ENCODE measurements at places on chromosomes 4 and X.

DNA sequence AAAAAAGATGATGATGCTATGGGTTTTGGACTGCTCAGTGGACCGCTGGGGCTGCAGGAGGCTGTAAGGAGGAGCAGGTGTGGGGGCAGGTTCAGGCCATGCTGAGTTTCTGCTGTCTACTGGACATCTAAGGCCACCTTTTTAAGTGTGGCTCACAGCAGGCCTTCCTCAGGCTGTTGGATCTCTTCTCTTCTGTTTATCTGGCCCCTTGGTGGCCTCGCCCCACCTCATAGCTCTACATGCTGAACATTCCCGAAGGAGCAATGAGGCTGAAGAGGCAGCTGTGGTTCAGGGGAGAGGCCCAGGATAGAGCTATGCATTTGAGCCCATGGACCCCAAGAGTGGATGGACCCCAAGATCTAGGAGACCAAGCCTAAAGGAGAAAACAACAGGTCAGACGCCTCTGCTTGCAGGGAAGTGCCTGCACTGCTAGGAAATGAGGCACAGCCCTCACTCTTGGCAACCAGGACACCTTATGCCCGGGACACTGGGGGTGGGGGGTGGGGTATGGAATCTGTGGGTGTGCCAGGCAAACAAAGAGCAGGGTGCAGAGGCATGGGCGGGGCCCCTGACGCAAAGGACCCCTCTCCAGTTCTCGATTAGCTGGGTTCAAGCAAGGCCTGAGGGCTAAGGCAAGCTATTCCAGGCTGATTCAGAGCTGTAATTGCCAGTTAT, 168.9 kb downstream of the BCOR start:
- DNase-seq: peak; percentile 57

DNA sequence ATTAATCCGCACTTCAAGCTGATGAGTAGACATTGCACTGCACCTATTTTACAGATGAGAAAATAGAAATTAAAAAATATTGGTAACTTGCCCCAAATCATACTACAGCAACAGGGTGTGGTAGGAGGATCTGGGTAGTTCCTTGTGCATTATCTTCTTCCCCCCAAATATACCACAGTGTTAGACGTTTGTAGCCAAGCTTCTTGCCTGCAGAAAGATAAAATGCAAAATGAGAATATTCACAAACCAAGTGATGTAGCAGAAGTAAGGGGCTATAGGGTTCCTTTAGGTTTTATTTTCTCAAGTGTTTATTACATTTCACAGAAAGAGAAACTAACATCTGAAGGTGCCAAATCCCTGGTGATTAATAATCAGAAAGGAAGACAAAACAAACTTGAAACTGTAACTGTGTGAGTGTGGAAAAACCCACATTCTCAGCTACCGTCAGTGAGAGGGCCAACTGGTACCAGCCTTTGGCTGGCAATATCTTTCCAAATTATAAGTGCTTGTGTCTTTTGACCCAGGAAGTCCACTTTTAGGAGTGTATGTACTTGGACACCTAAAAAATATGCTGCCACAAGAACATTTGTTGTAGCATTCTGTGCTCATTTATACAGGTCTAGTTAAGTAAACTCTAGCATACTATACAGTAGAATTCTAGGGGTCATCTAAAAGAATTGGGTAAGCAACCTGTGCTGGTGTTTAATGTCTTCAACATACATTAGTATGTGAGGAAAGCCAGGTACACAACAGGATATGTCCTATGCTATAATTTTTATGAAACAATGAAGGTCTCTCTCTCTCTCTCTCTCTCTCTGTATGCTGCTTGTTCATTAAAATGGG, 6.7 kb upstream of the CD38 start:
- no peak for DNase-seq

DNA sequence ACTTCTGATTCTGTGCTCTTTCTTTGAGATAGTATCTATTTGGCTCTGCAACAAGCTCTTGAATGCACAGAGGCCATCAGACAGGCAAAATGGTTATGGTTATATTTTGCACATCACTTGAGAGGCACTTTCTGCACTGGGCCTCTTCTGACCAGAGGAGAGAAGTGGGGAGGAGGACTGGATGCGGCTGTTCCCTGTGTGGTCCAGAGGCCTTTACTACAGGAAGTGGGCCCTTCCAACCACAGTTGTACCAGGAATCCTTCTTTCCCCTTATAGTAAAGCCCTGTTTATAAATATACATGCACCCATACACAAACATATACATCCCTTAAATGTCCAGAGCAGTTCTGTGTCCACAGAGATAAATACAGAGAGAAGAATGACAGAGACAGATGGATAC, 182.7 kb upstream of the HHIP start:
- no peak for DNase-seq

DNA sequence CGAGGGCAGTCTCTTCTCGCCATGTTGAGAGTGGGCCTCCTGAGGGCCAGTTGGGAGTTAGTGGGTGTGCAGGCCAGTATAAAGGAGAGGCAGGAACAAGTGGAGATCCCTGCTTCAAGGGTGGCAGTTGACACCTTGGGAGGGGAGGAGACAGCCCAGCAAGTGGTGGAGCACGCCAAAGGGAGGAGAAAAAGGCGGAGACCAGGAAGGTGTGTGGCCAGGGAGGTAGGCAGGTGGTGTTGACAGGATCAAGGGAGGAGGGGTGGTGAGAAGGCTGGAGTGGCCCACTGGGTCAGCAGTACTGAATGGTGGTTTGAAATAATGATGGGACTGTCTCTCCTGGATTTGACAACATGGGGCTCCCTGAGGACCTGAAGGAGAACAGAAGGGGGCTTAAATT, 32.6 kb downstream of the ZNF185 start:
- no peak for DNase-seq

- no peak for DNase-seq
These were observed 230.6 kb downstream of the NSUN7 start for GRCh38 chr4:40980318-40980883.
